Stimulated activated CD4-positive, alpha-beta T cell treated with anti-CD3 and anti-CD28 coated beads, Interleukin-12 subunit alpha, Interleukin-12 subunit beta, amount 100 ng/mL, for 4 hours (primary cell): ENCODE measurements at places on chromosomes 5 and 9.

GRCh38 chr9:132006677-132007370, 72.8 kb downstream of the MED27 start:
- DNase-seq = no peak

- DNase-seq = no peak
Measured at GRCh38 chr9:12716823-12717600, 23.8 kb downstream of the TYRP1 start.

- DNase-seq = no peak
Measured at GRCh38 chr9:19378164-19378563, 1.9 kb downstream of the RPS6 start.

GRCh38 chr5:10518347-10518746, 45.5 kb upstream of the ANKRD33B start:
- DNase-seq = no peak

- DNase-seq = no peak
Measured at GRCh38 chr9:8429157-8429556, 629.6 kb upstream of the DMAC1 start.

DNA sequence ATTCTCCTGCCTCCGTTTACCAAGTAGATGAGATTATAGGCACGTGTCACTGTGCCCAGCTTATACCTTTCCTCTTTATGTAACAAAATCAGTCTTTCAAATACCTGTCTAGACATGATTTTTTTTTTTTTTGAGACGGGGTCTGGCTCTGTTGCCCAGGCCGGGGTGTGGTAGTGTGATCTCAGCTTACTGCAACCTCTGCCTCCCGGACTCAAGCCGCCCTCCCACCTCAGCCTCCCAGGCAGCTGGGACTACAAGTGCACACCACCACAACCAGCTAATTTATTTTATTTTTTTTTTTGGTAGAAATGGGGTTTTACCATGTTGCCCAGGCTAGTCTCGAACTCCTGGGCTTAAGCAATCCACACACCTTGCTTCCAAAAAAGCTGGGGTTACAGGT, 13.2 kb downstream of the NADK2 start:
- no peak for DNase-seq

GRCh38 chr5:179814090-179814489, 6.6 kb upstream of the SQSTM1 start:
- no peak for DNase-seq

- DNase-seq = no peak
Measured at GRCh38 chr9:15404171-15404570, 18.5 kb upstream of the SNAPC3 start.

GRCh38 chr5:60977956-60978737, 33.1 kb downstream of the NDUFAF2 start:
- DNase-seq = no peak

GRCh38 chr5:68377733-68378132, 162.2 kb downstream of the PIK3R1 start:
- DNase-seq = no peak

DNA sequence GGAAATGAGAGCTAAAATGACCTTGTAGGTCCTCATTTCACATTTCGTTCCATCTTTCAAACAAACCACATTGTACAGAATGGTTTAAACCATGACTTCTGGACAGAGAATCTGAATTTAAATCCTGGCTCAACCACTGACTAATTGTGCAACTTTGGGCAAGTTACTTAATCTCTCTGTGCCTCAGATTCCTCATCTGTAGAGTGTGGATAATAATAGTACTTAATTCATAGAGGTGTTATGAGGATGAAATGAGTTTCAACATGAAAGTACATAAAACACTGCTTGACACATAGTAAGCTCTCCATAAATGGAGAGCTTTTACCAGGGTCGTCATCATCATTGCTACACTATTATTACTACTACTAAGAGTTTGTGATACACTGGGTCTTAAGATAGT, 46.3 kb upstream of the FOXE1 start:
- DNase-seq = no peak

GRCh38 chr9:71326360-71326759, 204.9 kb upstream of the TRPM3 start:
- no peak for DNase-seq

GRCh38 chr5:100787648-100788047, 115.4 kb downstream of the ST8SIA4 start:
- no peak for DNase-seq

- DNase-seq = no peak
Measured at GRCh38 chr5:154758977-154759376, 3.8 kb downstream of the LARP1 start.

- no peak for DNase-seq
Measured at GRCh38 chr5:107820429-107820828, 149.7 kb upstream of the EFNA5 start.

- no peak for DNase-seq
Measured at GRCh38 chr5:162801235-162801634, 636.2 kb upstream of the CCNG1 start.

DNA sequence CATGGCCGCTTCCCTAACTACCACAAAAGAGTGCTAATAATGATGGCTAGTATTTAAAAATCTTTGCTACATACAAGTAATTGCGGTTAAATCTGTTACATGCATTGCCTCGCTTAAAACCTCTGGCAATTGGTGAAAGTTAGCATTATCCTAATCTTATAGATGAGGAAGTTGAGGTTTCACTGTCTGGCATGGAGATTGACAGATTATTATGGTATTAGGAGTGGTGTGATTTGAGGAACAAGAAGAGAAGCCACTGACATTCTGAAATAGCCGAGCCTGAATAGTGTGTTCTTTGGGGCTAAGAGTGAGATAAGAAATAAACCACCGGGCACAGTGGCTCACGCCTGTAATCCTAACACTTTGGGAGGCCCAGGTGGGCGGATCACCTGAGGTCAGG, 45.3 kb upstream of the DPYSL3 start:
- DNase-seq = no peak

DNA sequence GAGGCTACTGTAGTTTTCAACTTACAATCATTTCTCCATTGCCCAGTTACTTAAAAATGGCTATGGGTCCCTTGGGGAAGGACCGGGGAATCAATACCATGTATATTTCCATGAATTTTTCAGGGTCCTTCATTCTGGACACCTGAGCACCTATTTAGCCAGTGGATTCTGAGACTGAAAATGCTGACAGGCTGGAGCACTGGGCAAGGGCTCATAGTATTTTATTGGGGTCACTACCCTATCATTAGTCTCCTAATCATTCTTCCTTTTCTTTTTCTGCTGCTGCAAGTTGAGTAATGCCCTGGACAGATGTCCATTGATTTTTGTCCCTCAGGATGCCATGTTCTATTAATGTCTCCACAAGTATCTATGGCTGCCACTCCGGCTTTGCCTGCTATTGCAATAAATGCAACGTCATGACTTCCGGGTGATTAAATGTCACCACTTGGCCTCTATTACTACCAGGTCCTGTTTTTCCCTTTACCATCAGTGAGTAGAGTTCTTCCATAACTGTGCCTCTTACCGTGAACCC, 279.3 kb upstream of the FBXL7 start:
- DNase-seq = no peak

- no peak for DNase-seq
Measured at GRCh38 chr5:175003531-175003930, 279.1 kb downstream of the MSX2 start.

GRCh38 chr9:129482521-129483414, 138.1 kb downstream of the C9orf50 start:
- DNase-seq = peak; percentile 44

- DNase-seq = no peak
Measured at GRCh38 chr9:7094052-7094451, 336.3 kb downstream of the KDM4C start.

- no peak for DNase-seq
Measured at GRCh38 chr5:124702525-124702924, 43.9 kb downstream of the ZNF608 start.

DNA sequence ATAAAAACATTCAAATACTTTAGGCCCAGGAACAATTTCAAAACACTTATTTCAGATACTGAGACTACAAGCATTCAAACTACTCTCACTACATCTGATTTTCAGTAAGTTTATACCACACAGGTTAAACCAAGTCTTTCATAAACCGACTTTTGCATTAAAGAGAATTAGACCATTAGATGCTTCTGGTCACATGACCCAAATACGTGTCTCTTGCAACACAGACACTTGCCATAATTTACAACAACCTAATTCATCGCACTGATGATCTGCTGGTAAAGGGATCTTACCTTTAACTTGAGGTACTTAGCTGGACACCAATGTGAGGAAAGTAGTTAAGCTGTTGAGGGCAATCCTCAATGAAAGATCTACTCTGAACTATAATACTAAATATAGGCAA, 3.2 kb downstream of the HNRNPH1 start:
- no peak for DNase-seq

- no peak for DNase-seq
Measured at GRCh38 chr9:90038763-90039162, 434.0 kb downstream of the GADD45G start.

DNA sequence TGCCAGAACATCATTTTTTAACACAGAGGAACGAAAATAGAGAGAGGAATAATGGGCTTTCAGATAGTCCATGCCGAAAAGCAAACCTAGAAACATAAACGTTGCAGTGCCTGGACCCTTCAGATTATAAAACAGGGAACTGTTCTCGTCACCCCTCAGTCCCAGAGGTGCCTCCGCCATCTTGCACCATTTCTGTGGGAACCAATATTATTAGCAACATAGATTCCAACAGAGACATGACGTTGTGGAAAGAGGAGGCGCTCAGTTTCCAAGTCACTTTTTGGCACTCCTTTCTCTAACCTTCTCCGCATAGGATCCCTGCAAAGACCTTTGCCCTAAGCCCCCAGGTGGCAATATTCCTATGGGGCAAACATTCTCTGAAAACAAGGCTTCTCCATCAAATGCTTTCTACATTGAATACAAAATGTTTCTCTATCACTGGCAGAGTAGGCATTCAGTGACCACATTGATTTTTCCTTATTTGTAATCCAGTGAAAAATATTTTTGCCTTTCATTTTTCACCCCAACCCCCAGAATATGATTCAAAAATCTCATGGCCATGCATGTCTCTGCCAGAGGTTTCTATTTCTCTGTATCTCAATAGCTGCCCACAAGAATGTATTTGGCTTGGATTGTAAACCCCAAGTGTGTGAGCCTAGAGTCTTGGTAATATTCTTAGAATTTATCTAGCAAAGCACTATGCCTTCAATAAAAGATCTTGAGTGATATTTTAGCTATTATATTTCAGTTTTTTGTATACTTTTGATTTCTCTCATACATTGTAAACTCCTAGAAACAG, 500.8 kb upstream of the WWC1 start:
- DNase-seq = no peak

DNA sequence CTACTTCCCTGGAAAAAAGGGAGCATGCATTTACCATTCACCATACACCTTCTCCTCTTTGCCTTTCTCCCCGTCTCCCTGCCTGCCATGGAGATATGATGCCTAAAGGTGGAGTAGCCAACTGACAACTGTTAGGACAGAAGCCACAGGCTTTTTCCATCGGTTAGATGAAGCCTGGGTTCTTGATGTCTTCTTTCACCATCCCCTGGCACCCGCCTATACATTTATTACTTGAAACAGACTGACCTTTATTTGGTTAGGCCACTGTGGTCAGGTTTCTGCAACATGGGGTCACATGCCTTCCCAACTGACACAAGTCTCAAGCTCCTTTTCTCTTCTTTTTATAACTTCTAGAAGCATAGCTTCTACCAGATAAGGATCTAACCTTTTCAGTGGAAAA, 7.1 kb downstream of the LCP2 start:
- no peak for DNase-seq

GRCh38 chr5:153900703-153901395, 137.9 kb downstream of the FAM114A2 start:
- DNase-seq = no peak

GRCh38 chr9:132896264-132896663, 17.6 kb downstream of the SPACA9 start:
- no peak for DNase-seq

- no peak for DNase-seq
Measured at GRCh38 chr9:79152306-79152705, 419.5 kb upstream of the TLE4 start.

- no peak for DNase-seq
Measured at GRCh38 chr9:137630126-137630525, 11.3 kb downstream of the EHMT1 start.

DNA sequence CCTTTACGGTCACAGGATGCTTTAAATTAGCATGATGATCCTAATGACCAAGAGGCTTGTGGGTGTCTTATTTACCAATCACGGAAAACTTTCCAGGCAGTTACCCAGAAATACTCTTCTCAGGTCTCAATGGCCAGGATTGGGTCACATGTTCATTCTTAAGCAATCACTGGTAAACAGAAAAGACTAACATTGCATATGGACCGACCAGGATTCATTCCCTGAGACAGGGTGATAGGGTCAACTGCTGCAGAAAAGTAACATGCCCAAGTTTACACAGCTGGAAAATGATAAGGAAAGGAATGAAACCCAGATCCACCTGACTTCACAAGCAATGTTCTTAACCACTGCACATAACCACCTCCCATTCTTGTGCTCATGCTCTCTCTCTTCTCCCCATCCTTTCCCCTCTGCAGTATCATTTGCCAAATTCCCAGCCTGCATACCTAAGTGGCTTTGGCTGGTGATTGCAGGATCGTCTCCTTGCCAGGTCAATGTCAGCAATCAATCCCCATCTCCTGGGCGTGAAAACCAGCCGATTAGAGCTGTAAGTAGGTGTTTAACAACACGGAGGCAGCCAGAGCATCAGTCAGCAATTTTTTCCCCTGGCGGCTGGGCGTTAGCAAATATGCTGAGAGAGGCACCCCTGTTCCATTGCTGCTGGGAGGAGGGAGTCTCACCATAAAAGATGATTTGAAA, 219.4 kb downstream of the NMUR2 start:
- DNase-seq = no peak

DNA sequence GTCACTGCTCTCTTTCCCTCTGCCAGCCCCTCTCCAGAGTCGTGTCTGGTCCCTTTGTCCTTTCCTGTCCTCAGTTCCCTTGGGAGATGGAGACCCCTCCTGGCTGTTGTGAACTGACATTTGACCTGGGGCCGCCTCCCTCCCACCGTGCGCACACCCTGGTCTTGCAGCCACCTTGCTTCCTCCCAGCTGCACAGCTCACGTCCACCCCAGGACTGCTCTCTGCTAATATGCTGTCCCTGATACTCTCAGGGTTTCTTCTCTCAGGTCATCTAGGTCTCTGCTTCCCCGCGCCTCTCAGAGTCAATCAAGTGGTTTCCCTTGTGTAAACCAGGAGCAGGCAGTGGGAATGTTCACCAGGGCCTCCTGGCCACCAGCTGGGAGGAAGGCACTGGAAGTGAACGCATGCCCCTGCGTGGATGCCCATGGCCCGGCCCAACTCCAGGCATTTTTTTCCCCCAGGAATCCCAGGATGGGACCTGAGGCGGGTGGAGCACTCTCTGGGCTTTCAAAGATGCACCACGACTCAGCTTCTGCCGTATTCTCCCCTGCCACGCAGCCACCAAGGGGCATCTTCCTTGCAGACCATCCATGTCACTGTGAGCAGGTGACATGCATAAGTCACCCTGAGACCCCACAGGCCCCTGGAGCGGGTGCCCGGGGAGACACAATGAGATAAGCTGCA, 142.4 kb downstream of the OLFM1 start:
- no peak for DNase-seq

GRCh38 chr9:85995599-85995998, 54.7 kb downstream of the NAA35 start:
- DNase-seq = no peak

- DNase-seq = no peak
Measured at GRCh38 chr9:228929-229695, 14.4 kb downstream of the DOCK8 start.
